Fibroblast of the aortic adventitia (primary cell): ENCODE measurements at places on chromosomes 1 and 21.
A peak's percentile ranks its signal among the peaks of the same experiment; 100 is the strongest.

DNA sequence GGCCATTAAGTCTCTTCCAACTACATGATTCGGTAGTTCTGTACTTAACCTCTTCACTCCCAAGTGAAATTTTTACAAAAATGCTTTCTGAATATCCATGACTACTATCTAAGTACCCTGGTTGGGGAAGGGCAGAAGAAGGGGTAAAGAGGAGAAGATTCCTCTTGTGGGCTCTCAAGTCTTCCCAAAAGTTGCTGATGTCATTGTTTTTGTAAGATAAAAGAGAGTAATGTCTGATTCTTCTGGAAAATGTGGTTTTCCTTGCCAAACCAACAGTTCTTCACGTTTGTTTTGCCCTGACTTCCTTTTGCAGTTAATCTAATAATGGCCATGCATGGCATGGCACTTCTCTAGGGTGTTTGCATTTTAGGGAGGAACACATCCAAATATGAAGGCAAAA lies 34.7 kb upstream of the AK4 start:
- DNase-seq = no peak

- no peak for DNase-seq
Observed at GRCh38 chr1:64599242-64599641, 129.3 kb downstream of the CACHD1 start.

GRCh38 chr1:20574686-20575540 lies 14.0 kb upstream of the CDA start:
- DNase-seq = peak; percentile 83

- no peak for DNase-seq
Observed at GRCh38 chr1:119358636-119359035, 9.9 kb upstream of the HAO2 start.

DNA sequence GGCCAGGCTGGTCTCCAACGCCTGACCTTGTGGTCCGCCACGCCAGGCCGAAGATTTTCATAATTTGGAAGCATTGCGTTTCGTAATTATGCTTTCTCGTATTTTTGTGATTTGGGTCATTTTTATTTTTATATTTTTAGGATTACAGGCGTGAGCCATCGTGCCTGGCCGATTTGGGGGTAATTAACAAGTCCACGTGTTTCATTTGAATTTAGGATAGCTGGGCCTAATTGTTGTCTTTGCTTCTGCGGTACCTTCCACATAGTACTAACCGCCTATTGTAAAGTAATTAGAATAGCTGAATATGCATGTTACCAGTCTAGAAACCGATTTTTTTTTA lies 1.0 kb downstream of the RCC1 start:
- no peak for DNase-seq

GRCh38 chr1:22074803-22075202 lies 22.3 kb downstream of the CDC42 start:
- DNase-seq = no peak

DNA sequence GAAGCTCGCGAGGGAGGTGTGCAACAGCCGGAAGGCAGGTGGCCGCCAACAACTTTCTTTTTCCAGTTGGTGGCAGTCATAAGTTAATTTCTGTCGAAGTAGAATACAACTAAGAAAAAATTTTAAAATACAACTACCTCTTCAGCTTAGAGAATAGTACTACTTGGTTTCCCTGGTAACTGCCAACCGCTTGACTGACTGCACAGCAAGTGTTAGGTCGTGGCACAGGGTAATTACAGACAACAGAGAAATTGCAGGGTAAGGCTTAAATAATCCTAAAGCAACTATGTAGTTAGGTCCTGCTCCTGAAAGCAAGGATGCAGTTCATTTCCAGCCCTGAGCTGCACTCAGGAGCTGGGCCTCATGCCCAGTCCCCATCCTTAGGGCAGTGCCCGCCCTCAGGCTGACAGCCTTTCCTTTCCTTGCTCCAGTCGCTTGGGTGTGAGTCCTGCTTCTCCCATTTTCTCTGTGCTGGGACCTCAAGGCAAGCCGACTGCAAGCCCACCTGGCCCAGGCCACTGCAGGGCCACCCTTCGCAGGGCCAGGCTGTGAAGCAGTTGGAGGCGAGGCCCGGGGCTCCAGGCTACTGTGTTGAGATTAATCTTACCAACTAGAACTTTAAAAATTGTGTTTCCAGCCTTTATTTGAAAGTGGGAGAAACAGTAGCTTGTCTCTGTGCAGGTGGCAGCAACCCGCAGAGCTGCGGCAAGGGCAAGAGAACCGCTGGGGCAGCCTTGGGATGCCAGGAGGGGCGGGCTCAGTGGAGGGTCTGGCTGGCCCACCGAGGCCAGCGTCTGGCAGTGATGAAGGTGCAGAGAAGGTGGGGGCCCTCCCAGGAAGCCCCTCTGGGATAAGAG lies 148.3 kb downstream of the PCBP3 start:
- no peak for DNase-seq

DNA sequence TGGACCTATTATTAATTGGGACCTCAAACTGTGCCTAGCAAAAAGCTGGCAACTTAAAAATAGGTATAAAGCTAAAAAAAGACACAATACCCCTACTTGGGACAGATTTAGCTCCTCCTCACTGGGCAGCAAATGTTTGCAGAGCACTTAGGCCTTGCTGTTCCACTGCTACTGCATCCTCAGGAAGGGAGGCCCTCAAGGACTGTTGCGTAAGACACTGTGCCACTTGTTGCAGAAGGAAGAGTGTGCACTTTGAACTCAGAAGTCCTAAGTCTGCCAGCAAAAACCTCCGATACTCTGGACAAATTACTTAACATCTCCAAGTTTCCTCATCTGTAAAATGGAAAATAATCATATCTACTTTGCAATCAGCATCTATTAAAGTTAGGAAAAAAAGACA lies 322.9 kb downstream of the BARHL2 start:
- DNase-seq = no peak

- DNase-seq = no peak
Observed at GRCh38 chr1:220789532-220790147, 2.9 kb downstream of the MTARC1 start.

GRCh38 chr1:17207540-17207939 lies 2.6 kb downstream of the PADI1 start:
- DNase-seq = no peak
